Amygdala (tissue), 56 donors: ENCODE measurements at places on chromosomes 7 and 10.

DNA sequence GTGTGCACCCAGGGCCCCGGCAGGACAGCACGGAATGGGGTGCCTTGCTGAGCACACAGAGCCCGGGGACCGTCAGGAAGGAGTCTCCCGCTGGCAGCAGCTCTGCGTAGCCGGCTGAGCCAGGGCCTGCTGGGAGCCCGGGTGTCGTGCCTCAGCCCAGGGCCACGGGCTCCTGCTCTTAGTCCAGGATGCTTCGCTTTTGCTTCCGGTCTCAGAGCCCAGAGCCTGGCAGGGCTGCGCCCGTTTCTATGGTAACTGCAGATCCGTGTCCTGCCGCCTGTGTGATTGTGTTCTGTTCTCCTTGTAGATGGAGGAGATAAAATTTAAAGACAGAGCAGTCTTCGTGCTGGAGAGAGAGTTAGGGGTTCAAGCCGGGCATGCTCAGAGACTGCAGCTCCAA lies 53.7 kb upstream of the DPYSL4 start:
- no peak for DNase-seq

DNA sequence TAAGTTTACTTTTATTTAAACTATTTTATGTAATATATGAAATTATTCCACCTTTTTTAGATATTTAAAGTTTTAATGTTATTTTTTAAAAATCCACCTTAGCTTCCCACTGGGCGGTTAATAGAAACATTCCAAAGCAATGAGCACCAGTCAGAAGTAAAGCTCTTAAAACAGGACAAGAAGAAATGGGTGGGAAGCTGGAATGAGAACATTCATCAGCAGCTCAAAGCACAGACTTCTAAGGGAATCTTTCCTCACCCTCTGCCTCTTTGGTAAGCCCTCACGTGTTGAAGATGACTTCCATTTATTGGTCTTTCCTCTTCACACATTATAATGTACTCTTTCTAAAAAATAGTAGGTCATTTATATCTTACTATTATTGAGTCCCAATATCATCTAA lies 3.1 kb downstream of the AGMO start:
- DNase-seq, result no peak

GRCh38 chr7:100641463-100641859 lies at the start of gene TFR2:
TSS of gene TFR2 (minus strand) at chr7:100641552. CDS start at chr7:100641509, 43 bp downstream.
- no peak for DNase-seq

DNA sequence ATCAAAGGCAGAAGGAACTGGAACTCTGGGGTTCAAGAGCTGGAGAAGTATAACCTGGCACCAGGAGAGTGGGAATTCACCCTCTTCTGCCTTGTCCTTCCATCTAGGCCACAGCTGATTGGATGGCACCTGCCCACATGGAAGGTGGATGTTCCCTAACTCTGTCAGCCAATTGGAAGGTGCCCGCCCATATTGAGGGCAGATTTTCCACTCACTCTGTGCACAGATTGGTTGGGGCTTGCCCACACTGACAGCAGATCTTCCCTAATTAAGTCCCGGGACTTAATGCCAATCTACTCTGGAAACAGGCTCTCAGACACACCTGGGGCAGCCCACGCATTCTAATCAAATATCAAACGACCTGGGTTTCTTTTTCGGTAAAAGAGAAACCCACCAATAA lies 1142.3 kb upstream of the CELF2 start:
- no peak for DNase-seq

- DNase-seq, result no peak
These were observed 139.7 kb upstream of the SH2B2 start for GRCh38 chr7:102147008-102147407.

DNA sequence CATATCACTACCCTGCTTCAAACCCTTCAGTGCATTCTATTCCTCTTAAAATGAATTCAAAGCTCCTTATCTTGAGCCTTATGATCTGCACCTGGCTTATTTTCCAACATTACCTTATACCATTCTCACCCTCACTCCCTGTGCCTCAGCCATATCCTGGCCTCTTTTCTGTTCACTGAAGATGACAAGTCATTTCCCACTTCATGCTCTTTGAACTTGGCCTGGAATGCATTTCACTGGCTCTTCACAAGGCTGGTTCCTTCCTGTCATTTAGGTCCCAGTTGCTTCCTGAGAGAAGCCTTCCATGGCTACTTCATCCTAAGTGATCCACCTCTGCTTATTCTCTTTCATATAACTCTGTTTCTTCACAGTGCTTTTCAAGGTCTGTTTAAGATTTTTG lies 3.2 kb upstream of the LIPF start:
- DNase-seq, result no peak

DNA sequence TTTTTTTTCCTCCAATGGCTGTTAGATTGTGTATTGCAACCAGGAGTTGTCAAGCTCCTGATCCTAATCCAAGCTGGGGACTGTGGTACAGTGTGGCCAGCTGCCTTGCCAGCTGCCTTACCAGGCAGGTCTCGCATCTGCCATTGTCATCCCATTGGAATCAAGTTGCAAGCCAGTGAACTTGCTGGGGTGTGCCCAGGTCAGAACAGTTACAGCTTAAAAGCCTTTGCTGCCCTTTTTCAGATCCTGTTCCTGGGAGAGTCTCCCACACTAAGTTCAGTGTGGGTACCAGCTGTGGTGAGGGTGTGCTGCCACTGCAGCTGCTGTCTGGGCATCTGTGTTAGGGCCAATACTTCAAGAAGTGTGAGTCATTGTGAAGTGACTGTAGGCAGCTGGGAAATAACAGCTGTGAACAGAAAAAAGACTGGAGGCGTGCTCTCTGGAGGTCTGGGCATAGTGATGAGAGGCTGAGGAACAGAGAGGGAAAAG lies 72.8 kb downstream of the CCNY start:
- DNase-seq, result peak; percentile 26

- no peak for DNase-seq
These were observed 1165.4 kb downstream of the GATA3 start for GRCh38 chr10:9219860-9220259.

DNA sequence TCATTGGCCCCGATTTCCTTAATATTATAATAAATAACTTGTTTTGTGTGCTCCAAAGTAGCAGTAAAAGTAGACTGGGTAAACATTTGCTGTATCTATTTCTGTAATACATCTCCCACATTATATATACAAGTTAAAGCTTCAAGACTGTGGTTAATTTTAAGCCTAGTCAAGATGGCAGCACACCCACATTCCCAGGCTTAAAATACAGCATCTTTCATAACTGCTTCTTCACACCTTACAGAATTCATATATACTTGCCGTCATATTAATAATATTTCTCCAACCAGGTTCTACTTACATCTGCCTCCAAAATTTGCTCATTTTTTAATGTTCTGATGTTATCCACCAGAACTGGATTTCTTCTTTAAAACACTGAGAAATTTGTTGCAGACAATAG lies 85.6 kb downstream of the NRCAM start:
- DNase-seq, result no peak

DNA sequence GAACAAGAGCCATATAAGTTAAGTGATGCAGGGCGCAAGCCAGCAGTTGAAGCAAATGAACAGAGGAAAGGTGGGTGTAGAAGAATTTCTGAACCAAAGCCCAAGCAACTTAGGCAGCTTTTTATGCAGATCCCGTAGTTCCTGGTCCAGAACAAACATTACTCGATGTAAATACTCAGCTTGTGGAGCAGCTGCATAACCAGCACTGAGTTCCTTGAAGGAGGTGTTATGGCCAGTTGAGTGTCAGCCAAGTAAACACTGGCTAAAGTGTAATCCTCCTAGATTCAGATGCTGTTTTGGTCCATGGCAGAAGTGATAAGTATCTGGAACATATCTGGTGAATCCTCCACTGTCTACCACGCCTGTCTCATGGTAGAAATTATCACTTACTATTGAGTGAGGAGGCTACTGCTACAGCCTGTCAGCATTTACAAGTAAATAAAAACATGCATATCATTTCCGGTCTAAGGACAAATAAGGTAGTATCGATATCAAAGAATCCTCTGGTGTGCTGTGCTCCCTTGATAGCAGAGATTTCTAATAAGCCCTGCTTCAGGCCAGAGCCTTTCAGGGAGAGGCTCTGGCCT lies 213.9 kb downstream of the DYNC1I1 start:
- DNase-seq, result no peak

DNA sequence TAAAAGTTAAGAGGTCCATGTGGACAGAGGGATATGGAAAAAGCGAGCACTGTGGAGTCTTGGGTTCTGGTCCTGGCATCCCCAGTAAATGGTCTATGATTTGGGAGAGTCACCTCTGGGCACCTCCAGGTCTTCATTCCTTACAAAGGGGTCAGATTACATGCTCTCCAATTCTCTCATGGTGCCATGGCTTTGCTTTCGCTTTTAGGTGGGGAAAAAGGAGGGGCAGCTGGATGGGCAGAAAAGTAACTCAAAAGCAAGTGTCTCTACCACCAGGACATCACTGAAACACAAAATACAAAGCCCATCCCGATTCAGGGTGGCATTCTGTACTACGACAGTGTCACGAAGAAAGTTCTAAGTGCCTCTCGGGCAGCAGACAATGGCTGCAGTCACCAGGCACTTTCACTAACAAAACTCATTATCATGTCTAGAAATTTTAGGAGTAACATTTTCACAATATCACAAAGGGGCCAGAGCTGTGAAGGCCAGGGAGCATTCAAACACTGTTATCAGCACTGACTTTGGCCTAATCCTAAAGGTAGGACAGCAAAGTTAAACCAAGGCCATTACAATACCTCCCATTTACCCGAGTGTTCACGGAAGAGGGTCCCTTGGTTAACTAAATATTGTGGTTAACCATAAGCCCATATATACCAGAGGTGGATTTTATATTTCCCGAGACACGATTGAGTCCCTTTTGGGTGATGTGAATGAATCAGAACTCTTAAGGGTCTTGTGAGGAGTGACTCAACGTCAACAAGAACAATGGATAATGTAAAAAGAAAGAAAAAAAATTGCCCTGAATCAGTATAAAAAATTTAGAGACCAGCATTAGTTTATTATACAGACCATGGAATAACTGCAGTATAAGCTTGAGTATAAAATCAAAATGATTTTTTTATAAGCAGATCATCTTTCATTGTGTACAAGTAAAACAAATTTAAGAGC lies 2.5 kb downstream of the PSAP start:
- no peak for DNase-seq

GRCh38 chr10:12412666-12413368 lies 63.5 kb downstream of the CAMK1D start:
- no peak for DNase-seq

DNA sequence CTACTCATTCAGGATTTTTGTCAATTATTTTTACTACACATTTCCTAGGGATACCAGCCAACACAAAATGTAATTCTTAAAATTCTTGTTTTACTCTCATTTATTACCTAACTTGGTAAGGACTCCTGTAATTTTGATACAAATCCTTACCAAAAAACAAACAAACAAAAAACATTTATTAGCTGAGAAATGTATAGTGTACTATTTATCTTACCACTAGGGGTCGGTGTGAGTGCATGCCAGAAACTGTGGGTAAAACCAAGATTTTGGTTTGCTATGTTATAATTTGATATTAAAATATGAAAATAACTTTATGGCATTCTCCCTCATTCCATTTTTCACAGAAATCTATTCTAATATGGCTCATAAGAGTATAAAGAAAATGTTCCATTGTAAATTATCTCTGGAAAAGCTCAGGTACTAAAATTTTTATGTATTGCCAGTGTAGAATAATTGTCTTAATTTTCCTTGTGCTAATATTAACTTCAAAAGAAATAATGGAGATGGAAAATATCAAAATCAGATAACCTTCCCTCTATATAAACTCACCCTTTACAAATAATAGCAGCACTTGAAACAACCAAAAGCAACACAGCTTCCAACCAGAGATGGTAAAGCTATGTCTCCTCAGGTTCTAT lies 290.8 kb upstream of the PCDH15 start:
- no peak for DNase-seq

DNA sequence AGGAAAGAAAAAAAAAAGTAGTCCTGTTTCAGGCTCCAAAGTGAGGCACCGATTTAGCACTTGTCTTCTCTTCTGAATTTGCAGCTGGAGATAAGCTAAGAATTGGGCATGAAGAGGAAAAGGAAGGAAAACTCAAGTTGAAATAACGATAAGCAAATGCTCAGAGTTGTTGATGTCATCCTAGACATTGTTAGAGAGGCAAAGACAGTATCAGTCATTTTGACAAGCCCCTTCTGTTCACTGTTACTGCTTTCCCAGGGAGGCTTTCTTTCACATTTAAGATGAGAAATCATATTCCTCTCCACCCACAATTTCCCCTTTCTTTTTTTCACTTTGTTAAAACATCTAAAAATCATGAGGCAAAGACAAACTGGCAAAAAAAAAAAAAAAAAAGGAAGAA lies 41.8 kb downstream of the SORCS1 start:
- no peak for DNase-seq
